T-cell (primary cell): ENCODE measurements at places on chromosomes 13 and 19. TPM values are rescaled to one million over a fixed set of nuclear protein-coding genes. Genes with fewer than 3 reads are reported as not detected.

ZNF256 gene
- 13.1 TPM for total RNA-seq

MBD3L2 gene
- total RNA-seq = not detected

ADGRE3 gene
- total RNA-seq = not detected

- no peak for DNase-seq
- H3K27me3 ChIP-seq = no peaks in the 10 kb centered on the region
- H3K4me3 ChIP-seq = no peak overlapping the region
- no peak overlapping the region for H3K27ac ChIP-seq
- peaks cover 78% of the 10 kb centered on the region for H3K4me1 ChIP-seq
These were observed 2.2 kb downstream of the AKT2 start for GRCh38 chr19:40282920-40283319.

DNA sequence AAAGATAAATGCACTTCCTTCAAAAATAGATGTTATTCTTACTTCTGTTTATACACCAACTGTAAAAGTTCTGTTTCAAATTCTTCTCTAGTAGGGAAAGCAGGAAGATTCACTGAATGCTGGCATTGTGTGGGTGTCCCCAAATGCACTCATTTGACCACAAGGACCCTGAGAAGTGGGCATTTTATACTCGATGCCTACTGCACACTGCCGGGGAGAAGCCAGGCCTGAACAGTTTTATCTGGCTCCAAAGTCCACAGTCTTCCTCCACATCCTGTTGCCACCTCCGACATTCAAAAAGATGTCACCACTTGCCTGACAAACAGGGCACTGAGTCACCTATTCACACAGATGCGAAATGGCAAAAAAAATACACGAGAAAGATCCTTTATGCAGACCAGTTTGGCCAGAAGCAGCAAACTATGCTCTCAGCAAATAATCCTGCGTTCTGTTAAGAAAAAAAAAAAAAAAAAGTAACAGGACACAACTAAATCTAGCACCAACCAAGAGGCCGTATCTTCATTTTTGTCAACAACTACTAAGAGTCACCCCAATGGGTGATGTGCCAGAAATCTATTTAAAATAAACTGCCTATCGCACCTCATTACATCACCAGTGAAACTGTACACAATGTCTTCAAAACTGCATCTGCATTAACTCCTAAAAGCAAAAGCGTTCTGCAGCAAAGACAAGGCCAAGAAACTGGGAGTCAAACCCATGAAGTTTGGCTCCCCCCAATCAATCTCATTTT is 6.2 kb downstream of the ZC3H4 start:
- H3K36me3 ChIP-seq = no peaks in the 10 kb centered on the region
- no peaks in the 10 kb centered on the region for H3K27me3 ChIP-seq
- peak; percentile 14 for DNase-seq
- no peak overlapping the region for H3K4me3 ChIP-seq
- H3K4me1 ChIP-seq = peaks cover 34% of the 10 kb centered on the region

DNA sequence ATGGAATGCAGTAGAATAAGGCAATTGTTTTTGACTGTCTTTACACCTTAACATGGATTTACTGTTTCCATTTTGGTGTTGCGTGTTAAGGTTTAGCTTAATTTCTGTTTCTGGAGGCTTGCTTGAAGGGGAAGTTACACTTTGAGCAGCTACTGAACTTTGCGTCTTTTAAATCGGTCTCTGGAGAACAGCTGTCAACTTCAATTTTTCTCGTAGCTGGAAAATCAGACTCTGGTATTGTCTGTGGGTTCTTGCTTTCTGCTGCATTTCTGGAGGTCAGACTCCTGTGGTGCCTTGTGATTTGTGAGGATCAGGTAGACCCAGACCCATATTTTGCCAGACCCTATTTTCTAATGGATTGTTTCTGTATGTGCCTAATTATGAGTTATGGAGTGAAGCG is 146.7 kb downstream of the ATP8A2 start:
- H3K36me3 ChIP-seq = no peaks in the 10 kb centered on the region
- H3K27me3 ChIP-seq = no peaks in the 10 kb centered on the region
- H3K4me1 ChIP-seq = no peaks in the 10 kb centered on the region
- DNase-seq = no peak
- H3K4me3 ChIP-seq = no peak overlapping the region
- H3K27ac ChIP-seq = no peak overlapping the region

CALM3 gene
- 184 TPM for total RNA-seq

UBE2L5 gene
- not detected for total RNA-seq

EHD2 gene
- total RNA-seq = 0.40 TPM

GRCh38 chr13:95256091-95256490 is 45.2 kb downstream of the ABCC4 start:
- no peak for DNase-seq
- no peaks in the 10 kb centered on the region for H3K36me3 ChIP-seq
- no peaks in the 10 kb centered on the region for H3K27me3 ChIP-seq
- no peak overlapping the region for H3K4me3 ChIP-seq
- no peak overlapping the region for H3K27ac ChIP-seq
- H3K4me1 ChIP-seq = no peaks in the 10 kb centered on the region

DNA sequence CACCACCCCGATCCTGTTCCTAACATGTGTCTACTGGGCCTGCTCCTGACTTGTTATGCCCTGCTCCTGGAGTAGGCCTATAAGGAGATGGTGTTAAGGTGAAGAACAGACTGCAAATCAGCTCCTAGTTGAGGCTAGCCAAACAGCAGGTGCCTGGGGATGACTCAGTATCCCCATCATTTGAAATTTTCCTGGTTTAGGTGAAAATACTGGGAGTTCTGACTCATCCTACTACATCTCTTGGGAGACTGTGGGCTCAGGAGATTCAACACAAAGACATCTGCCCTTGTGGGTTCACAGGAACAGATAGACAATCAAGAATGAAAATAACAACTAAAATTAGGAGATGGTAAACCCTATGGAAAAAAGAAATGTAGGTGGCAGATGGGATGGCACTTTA is 41.2 kb downstream of the BRD4 start:
- H3K4me3 ChIP-seq = no peak overlapping the region
- H3K27ac ChIP-seq = no peak overlapping the region
- H3K27me3 ChIP-seq = no peaks in the 10 kb centered on the region
- peaks cover 75% of the 10 kb centered on the region for H3K4me1 ChIP-seq
- no peak for DNase-seq

FAM216B gene
- total RNA-seq = not detected

DNA sequence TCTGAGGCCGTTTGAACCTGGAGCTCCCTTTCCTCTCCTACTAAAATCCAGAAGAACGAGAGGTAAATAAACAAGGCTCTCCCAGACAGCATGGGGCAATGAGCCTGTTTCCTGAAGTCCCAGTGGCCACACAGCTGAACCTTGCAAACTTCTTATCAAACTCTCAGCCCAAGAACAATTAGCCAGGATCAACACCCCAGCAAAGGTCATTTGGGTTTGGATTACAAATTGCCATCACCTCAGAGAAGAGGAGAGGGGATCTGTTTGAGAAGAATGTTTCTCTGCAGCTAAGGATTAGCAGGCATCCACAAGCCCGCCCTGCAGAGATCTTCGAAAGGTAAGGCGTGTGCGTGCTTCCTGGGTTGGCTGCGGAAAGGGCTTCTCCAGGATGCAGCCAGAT is 201.9 kb upstream of the SOX1 start:
- H3K27ac ChIP-seq = no peak overlapping the region
- H3K36me3 ChIP-seq = no peaks in the 10 kb centered on the region
- no peak for DNase-seq
- no peak overlapping the region for H3K4me3 ChIP-seq
- H3K4me1 ChIP-seq = no peaks in the 10 kb centered on the region
- H3K27me3 ChIP-seq = no peaks in the 10 kb centered on the region

GRCh38 chr19:49946415-49946814 is 14.6 kb downstream of the SIGLEC11 start:
- H3K4me1 ChIP-seq = no peaks in the 10 kb centered on the region
- peaks cover 36% of the 10 kb centered on the region for H3K27me3 ChIP-seq
- H3K27ac ChIP-seq = no peak overlapping the region
- H3K36me3 ChIP-seq = no peaks in the 10 kb centered on the region
- DNase-seq = no peak

DNA sequence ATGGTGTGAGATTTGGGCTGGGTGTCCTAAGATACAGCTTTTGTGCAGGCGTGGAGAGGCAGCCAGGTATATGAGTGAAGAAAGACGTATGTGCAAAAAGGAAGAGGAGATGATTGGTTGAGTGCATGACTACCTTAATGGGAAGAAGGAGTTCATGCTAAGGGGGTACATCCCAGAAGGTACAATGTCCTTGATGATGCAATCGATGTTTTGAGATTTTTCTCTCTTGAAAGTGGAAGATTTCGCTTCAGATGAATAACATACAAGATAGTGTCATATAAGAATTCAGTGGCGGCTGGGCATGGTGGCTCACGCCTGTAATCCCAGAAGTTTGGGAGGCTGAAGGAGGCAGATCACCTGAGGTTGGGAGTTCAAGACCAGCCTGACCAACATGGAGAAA is 357.1 kb downstream of the KLF12 start:
- DNase-seq = no peak
- peaks cover 33% of the 10 kb centered on the region for H3K36me3 ChIP-seq
- H3K4me1 ChIP-seq = peaks cover 4% of the 10 kb centered on the region
- H3K27me3 ChIP-seq = no peaks in the 10 kb centered on the region
- H3K27ac ChIP-seq = no peak overlapping the region

IGFLR1 gene
- total RNA-seq = 54.7 TPM

CEACAM8 gene
- not detected for total RNA-seq

DNA sequence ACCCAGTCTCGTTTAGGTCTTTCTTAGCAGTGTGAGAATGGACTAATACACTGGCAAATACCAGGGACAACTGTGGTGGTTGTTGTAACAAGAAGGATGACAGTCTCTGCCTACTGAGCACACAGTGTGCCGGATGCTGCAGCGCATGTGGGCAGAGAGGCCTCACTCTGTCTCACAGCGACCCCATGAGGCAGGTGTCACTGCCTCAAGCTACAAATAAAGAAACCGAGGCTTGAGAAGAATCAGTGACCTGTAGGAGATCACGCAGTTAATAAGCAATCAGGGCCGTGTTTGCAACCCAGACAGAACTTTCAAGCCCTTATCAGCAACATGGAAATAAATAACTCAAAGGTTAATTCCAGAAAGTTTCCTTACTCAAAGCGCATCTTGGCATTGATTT is 40.5 kb upstream of the GAS6 start:
- H3K4me1 ChIP-seq = peaks cover 8% of the 10 kb centered on the region
- no peak overlapping the region for H3K27ac ChIP-seq
- H3K4me3 ChIP-seq = no peak overlapping the region
- H3K27me3 ChIP-seq = no peaks in the 10 kb centered on the region

DNA sequence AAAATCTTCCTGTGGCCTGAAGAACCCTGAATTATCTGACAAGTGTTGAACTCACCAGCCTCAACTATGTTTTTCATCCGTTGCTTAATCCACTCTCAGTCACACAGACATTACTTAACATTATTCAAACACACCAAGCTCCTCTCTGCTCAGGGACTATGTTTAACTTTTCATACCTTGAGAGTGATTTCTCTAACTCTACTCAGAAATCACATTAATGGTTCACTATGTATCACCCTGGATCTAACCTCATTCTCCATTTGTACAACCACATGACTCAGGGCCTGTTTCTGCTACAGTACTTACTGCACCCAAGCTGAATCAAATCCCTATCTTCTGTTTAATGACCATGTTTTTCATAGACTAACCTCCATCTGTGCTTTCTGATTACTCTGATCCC is 553.7 kb upstream of the PRR20A start:
- no peak overlapping the region for H3K27ac ChIP-seq
- H3K36me3 ChIP-seq = no peaks in the 10 kb centered on the region
- H3K27me3 ChIP-seq = no peaks in the 10 kb centered on the region

- no peak for DNase-seq
- H3K27ac ChIP-seq = peak overlapping the region; percentile 32
- H3K36me3 ChIP-seq = no peaks in the 10 kb centered on the region
- H3K27me3 ChIP-seq = no peaks in the 10 kb centered on the region
- peak overlapping the region; percentile 69 for H3K4me3 ChIP-seq
These were observed 678 bp downstream of the BCAT2 start for GRCh38 chr19:48810151-48810550.

- DNase-seq = no peak
- H3K27ac ChIP-seq = no peak overlapping the region
- no peaks in the 10 kb centered on the region for H3K36me3 ChIP-seq
- H3K27me3 ChIP-seq = no peaks in the 10 kb centered on the region
- no peak overlapping the region for H3K4me3 ChIP-seq
These were observed 5.2 kb upstream of the BCAT2 start for GRCh38 chr19:48815870-48816501.

COL5A3 gene
- 0.67 TPM for total RNA-seq

XRCC1 gene
- 31.7 TPM for total RNA-seq

THSD1 gene
- 0.26 TPM for total RNA-seq

GRCh38 chr19:44960906-44961728 is 5.9 kb downstream of the CLPTM1 start:
- peaks cover 45% of the 10 kb centered on the region for H3K4me1 ChIP-seq
- no peak overlapping the region for H3K27ac ChIP-seq
- peaks cover 32% of the 10 kb centered on the region for H3K36me3 ChIP-seq
- no peaks in the 10 kb centered on the region for H3K27me3 ChIP-seq
- DNase-seq = no peak

GRCh38 chr13:28457521-28457920 is 37.4 kb downstream of the FLT1 start:
- DNase-seq = no peak
- no peak overlapping the region for H3K4me3 ChIP-seq
- H3K4me1 ChIP-seq = no peaks in the 10 kb centered on the region
- H3K36me3 ChIP-seq = no peaks in the 10 kb centered on the region

ABHD13 gene
- 13.6 TPM for total RNA-seq

CD320 gene
- total RNA-seq = 26.1 TPM

ZNF543 gene
- 8.5 TPM for total RNA-seq

- H3K27me3 ChIP-seq = no peaks in the 10 kb centered on the region
- H3K4me3 ChIP-seq = no peak overlapping the region
- H3K4me1 ChIP-seq = no peaks in the 10 kb centered on the region
- DNase-seq = no peak
- no peaks in the 10 kb centered on the region for H3K36me3 ChIP-seq
These were observed 56.5 kb downstream of the F2RL3 start for GRCh38 chr19:16945364-16945714.

- peaks cover 18% of the 10 kb centered on the region for H3K4me1 ChIP-seq
- H3K4me3 ChIP-seq = no peak overlapping the region
- H3K27ac ChIP-seq = peak overlapping the region; percentile 82
These were observed 5.8 kb downstream of the KLF2 start for GRCh38 chr19:16330368-16330801.
